COR-L47 (cell line): ENCODE measurements at places on chromosomes 2 and 18.

- DNase-seq, result no peak
These were observed 94.4 kb downstream of the CRIM1 start for GRCh38 chr2:36449943-36450392.

- no peak for DNase-seq
These were observed 655.2 kb downstream of the RNF144A start for GRCh38 chr2:7572450-7572849.

- no peak for DNase-seq
These were observed 209.1 kb downstream of the FSIP2 start for GRCh38 chr2:185947722-185948121.

- no peak for DNase-seq
These were observed 14.9 kb downstream of the AOX1 start for GRCh38 chr2:200600549-200601225.

DNA sequence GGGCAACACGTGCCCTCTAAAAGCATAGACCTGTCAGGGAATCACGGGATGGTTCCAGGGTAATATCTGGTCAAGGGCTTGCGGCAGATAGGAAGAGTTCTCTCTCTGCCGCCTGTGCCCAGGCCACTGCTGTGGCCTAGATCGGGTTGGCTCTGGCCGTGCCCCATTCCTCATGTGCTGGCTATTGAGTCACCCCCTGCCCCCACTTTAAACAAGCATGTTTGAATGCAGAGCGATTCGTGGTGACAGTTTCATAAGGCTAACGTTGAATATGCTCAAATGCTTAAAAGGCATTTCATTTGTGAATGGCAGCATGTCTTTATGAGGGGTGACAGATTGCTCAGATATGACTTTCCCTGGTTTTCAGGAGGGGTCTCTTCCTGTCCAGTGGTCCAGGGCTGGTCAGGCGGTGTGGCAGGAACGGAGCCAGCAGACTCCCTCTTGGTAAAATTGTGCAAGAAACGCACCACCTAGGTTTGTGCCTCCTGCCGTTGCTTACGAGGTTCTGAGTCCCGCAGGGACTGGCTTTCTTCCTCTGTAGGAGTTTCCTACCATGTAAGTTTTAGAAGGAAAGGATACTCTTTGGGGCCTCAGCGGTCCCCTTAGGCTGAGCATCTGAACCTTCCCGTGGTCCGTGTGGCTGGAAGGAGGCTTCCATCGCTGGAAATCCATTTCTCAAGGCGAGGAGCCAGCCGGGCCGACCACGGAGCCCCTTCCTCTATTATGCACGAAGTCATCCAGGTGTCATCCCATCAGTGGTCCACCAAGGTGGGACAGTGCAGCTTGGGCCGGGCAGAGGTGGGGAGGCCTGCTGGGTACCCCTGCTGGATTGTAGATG lies 50.2 kb downstream of the AGAP1 start:
- no peak for DNase-seq

DNA sequence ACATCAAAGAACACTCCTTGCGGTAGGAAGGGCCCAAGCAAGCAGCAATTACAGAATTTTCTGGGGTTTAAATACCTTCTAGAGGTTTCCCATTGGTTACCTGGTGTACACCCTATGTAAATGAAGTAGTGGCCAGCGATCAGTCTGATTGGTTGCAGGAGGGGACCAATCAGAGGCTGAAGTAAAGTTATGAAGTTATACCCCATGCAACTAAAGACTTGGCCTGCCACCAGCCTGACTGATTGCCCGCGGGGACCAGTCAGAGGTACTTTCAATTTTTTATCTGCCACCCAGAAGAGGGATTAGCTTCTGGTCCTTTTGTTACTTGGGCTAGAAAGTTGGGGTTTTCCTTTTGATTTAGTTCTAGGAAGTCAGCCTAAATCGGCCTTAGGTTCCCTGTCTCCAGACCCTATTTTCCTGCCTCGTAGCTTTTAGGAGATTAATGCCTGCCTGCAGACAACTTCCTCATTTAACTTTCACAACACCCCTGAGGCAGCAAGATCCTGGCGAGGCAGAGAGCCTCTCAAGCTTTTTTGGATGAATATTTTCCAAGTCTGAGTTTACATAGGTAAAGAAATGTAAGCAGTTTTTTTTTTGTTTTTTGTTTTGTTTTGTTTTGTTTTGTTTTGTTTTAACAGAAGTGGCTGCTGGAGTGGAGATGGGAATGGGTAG lies 1.5 kb upstream of the DGUOK start:
- DNase-seq, result no peak

- DNase-seq, result no peak
These were observed 298.6 kb downstream of the CYP26B1 start for GRCh38 chr2:71849111-71849510.

DNA sequence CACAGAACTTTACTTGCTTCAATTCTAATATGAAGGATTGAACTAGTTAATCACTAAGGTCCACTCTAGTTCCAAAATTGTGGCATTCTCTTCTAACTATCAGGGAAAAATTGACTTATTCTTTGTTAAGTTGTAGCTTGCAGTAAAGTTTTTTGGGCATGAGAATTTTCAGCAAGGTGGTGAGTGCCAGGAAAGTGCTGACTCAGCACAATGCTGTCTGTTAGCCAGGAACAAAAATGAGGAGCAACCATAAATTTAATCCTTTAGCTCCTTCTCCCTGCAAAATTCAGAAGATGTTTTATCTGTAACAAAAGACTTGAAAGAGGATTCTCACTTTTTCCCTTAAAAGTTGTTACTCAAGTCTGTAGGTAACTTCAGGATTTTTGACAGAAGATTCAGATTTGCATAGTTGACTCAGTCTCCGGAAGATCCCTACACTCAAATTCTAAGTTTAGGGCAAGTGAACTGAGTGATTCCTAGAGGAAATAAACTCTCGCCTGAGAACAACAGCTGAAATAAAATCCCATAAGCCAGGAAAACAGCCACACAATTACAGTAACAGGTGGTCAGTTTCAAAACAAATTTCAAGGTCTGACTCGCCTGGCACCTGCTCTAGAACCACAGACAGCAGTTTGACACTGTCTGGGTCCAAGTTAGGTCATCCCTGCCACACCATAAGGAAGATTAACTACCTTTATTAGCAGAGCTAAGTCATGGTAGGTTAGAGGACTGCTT lies 20.2 kb upstream of the DARS1 start:
- DNase-seq, result no peak

DNA sequence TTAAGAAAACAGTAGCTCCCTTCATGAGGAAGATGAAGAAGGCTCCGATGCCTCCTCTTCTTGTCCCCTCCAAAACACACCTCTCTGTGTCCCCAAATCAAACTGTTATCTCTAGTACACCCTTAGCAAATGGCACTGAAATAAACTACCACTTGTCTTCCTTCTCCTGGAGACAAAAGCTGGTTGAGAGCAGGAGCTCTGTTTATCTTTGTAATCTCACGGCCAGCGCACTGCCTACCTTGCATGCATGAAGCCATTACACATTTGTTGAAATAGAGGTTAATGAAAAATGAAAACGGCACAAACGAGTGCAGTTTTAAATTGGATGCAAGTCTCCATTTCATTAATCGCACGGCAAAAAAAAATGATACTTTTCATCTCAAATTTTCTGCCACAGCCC lies 113.7 kb downstream of the EPB41L3 start:
- no peak for DNase-seq

- DNase-seq, result no peak
These were observed 85.8 kb downstream of the TCF4 start for GRCh38 chr18:55501982-55502710.

DNA sequence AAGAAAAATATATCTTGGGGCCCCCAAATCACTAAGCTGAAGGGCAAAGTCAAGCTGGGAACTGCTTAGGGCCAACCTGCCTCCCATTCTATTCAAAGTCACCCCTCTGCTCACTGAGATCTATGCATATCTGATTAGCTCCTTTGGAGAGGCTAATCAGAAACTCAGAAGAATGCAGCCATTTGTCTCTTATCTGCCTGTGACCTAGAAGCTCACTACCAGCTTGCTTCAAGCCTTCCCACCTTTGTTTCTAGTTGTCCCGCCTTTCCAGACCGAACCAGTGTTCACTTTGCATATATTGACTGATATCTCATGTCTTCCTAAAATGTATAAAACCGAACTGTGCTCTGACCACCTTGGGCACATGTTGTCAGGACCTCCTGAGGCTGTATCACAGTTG lies 479.4 kb downstream of the METTL4 start:
- no peak for DNase-seq

DNA sequence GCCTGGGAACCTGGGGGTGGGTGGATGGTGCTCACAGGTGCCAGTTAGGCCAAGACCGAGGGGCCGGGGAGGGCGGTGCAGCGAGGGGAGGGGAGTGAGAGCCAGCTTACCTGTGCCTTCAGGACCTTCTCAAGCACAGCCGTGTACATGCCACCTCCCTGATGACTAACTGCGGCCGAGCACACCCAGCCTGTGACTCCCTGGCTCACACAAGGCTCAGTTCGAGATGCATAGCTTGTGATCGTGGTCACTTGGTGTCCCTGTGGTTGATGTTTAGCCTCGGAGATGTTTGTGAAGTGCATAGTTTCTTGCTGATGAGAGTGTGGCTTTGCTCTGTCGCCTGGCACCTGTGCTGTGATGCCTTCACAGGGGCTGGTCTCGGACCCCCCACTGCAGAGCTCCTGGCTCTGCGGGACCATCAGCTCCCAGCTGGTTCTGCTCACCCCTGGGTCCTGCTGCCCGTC lies 84.5 kb upstream of the ODC1 start:
- no peak for DNase-seq

- DNase-seq, result peak; percentile 69
These were observed at the start of gene B4GALT6 for GRCh38 chr18:31684279-31685096. Gene B4GALT6 (minus strand): TSS chr18:31684581. CDS start chr18:31684426, 155 bp downstream.

GRCh38 chr2:152367547-152368390 lies 32.8 kb downstream of the FMNL2 start:
- DNase-seq, result no peak

DNA sequence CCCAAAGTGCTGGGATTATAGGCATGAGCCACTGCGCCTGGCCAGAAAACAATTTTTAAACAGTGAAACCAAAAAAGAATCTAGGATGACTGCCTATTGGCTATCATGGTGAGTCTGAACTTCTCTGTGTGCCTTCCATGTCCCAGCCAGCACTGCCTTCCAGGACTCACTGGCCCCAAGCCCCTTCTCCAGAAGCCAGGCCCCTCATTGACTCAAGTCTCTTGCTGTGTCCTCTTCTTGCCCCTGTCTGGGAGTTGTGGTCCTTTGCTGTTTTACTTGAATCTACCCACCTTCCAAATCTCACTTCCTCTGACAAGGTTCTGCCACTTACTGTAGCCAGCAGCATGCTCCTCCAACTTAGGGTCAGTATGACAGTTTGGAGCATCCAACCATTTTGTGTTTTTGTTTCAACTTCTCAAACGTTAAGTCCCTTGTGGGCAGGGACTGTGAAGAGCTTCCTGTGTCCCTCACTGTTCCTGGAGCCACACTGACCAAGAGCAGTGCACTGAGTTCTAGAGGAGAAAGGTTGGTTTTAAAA lies 41.7 kb downstream of the ST3GAL5 start:
- no peak for DNase-seq

- DNase-seq, result no peak
These were observed 115.3 kb upstream of the STON1 start for GRCh38 chr2:48414640-48414979.

DNA sequence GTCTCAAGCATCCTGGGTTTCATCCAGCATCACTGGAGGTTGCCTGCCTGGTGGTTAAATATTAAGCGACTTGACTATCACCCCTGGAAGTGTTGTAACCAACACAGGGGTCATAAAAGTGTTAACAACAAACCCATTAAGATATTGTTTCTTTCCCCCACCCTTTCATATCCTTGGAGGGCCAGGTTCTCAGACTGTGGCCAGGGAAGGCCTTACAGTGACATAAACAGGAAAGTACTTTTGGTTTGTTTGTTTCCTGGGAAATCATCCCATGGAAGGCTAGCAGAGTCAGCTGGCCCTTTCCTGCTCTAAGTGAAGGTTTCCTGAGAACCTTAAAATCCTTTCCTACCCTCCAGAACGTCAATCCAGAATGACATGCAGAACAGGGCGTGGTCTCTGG lies 160.9 kb downstream of the CLIP4 start:
- no peak for DNase-seq

DNA sequence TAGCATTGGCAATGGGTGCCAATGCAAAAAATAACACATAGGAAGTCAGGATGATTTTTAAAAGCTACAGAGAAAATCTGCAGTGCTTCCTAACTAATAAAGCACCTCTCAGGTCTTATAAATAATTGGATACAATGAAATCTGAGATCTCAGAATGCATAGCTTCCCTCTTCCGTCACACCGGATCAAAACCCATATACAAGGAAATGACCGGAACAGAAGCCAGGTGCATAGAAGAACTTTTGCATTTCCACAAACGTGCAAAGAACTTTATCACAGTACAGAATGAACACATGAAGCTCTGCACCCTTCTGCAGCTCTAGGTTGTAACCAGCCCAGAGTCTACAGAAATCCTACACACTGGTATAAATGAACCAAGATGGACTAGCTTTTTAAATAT lies 145.4 kb downstream of the TCF4 start:
- DNase-seq, result no peak
